ENCODE measurements at places on chromosomes 1 and 21. TPM values are rescaled to one million over a fixed set of nuclear protein-coding genes. Genes with fewer than 3 reads are reported as not detected.

IVL gene
- total RNA-seq: not detected

FMN2 gene
- not detected for total RNA-seq

MEGF6 gene
- total RNA-seq: 12.1 TPM

ILDR2 gene
- total RNA-seq: 1.2 TPM

RAP1GAP gene
- 9.3 TPM for total RNA-seq

MTMR11 gene
- 2.3 TPM for total RNA-seq

OR2T2 gene
- total RNA-seq: not detected

FCAMR gene
- not detected for total RNA-seq

HAPLN2 gene
- total RNA-seq: not detected

FNDC5 gene
- 1.1 TPM for total RNA-seq

ADAM30 gene
- not detected for total RNA-seq

HUNK gene
- 7.5 TPM for total RNA-seq

MTARC1 gene
- 93.0 TPM for total RNA-seq

CHIA gene
- total RNA-seq: not detected

CELA3B gene
- not detected for total RNA-seq

IPO13 gene
- total RNA-seq: 15.9 TPM

OVAAL gene
- not detected for total RNA-seq

PRRX1 gene
- not detected for total RNA-seq
